Activated T-cell treated with anti-CD3 and anti-CD28 coated beads, Interleukin-2, amount 50 U/mL, for 4 hours (primary cell): ENCODE measurements at places on chromosomes 7 and 10. TPM values are rescaled to one million over a fixed set of nuclear protein-coding genes. Genes with fewer than 3 reads are reported as not detected.

DNA sequence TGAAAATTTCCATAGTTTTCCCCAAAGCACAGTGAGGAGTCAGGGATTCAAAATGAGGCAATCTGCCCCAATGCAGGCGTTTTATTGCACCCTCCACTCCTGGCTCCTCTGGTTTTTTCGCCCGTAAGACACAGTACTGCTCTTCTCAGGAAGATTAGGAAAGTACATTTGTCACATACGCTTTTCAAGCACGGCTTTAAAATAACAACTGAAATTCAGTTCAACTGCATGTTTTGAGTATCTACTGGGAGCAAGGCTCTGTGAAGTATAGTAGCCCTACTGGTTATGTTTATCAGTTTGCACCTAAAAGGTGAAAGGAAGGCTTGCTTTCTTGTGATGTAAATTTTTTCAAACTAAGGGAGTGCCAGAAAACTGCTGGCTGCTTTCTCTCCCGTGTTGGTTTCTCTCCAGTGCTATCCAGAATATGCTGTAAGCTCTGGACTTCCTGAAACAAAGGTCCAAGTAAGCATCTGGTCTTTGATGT, 1.9 kb upstream of the SGMS1 start:
- DNase-seq, result no peak

GRCh38 chr7:108382932-108383331, 73.3 kb downstream of the NRCAM start:
- DNase-seq, result no peak

GRCh38 chr10:78737883-78738856, 330.6 kb upstream of the ZMIZ1 start:
- no peak for DNase-seq

GRCh38 chr7:115328018-115328417, 406.1 kb downstream of the MDFIC start:
- no peak for DNase-seq

DNA sequence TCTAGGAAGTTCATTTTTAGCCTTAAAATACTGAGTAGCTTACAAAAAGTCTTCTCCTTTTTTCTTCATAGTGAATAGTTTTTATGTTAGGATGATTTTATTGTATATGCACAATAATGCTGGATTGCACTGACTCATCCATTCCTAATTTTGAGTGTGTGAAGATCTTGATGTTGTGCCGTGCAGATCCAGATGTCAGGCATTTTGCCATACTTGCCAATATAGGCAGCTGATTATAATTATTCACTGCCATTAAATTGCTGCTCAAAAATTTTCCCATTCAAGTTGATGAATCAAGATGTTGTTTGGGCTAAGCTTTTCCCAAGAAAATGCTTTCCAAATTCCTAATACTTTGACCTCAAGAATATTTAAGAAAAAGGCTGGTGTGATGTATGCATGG, 218.3 kb downstream of the AHR start:
- DNase-seq, result no peak

The ST8SIA6 gene
- not detected for total RNA-seq

DNA sequence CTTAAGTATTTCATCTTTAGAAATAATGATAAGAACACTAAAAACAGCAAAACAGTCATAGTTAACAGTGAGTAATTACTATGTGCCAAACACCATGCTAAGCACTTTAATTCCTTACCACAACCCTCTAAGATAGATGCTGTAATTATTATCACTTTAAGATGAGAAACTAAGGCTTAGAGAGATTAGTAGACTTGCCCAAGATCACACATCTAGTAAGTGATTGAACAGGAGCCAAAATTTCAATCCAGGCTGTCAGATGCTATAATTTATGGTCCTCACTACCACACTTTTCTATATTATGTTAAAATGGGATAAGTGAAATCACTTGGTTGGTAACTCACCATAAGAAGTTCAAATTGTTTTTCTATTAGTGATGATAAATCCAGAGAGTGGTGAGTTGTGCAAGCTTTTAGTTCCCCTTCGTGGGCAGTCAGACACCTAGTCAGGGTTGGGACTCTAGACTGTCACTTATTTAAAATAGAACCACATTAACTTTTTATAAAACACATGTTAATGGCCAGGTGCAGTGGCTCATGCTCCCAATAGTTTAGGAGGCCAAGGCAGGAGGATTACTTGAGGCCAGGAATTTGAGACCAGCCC, 85.9 kb upstream of the GATA3 start:
- DNase-seq, result no peak

- DNase-seq, result no peak
Observed at GRCh38 chr10:21057989-21058388, 160.9 kb upstream of the NEBL start.

The CFAP58 gene
- total RNA-seq, result not detected

GRCh38 chr10:13489035-13489599, 39.7 kb downstream of the BEND7 start:
- no peak for DNase-seq

The ZPBP gene
- total RNA-seq, result not detected

DNA sequence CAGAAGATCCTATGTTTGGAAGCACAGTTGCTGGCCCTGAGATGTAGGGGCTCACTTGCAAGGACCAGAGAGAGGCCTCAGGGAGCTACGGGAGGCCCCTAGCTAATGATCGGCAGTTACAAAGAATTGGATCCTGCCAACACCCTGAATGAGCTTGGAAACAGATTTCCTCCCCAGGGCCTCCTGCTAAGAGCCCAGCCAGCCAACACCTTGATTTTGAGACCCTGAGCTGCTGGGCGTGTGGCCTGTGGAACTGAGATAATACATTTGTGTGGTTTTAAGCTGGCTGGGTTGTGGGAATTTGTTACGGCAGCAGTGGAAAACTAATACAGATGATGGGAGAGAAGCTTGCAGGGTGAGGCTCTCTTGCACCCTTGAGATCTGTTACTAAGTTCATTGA, 3.9 kb downstream of the DOCK1 start:
- DNase-seq, result no peak

The MAD1L1 gene
- 55.8 TPM for total RNA-seq

DNA sequence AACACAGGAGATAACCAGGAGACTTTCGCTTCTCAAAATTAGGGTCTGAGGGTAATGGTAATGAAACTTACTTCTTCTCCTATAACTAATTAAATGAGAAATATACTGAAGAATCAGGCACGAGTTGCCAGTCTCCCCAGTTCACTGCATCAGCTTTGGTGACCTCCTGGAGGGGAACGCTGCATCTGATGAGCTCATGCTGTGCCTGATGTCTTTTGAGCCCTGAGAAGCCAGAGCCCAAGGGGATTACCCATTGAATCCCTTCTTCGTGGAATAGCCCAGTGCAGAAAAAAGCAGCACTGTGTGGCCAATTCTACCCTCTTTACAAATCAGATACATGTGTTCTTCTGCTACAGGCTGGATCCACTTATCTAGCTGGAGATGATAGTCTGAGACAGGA, 45.1 kb downstream of the CYP2C9 start:
- no peak for DNase-seq

DNA sequence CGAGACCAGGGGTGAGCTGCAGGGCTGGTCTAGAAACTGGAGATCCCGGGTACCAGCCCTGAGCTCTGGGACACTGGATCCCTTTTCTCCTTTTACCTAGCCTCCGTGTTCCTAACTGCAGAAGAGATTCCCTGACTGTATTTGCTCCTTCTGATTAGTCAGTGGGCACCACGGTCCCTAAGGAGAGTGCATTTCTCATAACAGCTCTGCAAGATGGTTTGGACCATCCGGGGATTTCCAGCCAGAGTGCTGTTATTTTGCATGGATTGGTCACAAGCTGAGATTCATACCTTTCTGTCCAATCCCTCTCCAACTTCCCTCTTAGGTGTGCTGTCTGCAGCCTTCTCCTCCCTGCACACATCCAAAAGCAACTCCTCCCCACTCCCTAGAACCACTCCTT, 122.6 kb downstream of the MYL10 start:
- DNase-seq, result no peak

GRCh38 chr10:70459061-70459773, 17.7 kb upstream of the NODAL start:
- no peak for DNase-seq

The UNCX gene
- not detected for total RNA-seq

DNA sequence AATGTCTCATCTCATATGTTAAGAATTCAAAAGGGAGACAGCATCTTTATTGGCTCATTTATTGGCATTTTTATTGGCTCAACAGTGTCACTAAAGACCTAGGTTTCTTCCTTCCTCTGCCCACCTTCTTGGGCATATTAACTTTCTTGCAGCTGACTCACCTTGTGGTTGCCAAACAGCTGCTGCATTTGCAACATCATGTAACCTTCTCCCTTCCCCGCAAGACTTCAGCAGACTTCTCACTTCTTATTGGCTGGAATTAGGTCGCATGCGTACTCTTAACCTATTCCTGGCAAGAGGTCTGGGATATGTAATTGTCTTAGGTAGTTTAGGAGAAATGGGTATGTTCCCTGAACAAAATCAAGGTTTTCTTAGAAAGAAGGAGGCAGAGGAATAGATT, 263.2 kb downstream of the POU6F2 start:
- no peak for DNase-seq

The MKI67 gene
- 5.4 TPM for total RNA-seq

GRCh38 chr10:629186-629998, 60.1 kb downstream of the DIP2C start:
- no peak for DNase-seq

- DNase-seq, result no peak
Observed at GRCh38 chr7:110960811-110961210, 130.1 kb upstream of the LRRN3 start.

GRCh38 chr7:26397796-26398426, 106.2 kb downstream of the SNX10 start:
- DNase-seq, result no peak

DNA sequence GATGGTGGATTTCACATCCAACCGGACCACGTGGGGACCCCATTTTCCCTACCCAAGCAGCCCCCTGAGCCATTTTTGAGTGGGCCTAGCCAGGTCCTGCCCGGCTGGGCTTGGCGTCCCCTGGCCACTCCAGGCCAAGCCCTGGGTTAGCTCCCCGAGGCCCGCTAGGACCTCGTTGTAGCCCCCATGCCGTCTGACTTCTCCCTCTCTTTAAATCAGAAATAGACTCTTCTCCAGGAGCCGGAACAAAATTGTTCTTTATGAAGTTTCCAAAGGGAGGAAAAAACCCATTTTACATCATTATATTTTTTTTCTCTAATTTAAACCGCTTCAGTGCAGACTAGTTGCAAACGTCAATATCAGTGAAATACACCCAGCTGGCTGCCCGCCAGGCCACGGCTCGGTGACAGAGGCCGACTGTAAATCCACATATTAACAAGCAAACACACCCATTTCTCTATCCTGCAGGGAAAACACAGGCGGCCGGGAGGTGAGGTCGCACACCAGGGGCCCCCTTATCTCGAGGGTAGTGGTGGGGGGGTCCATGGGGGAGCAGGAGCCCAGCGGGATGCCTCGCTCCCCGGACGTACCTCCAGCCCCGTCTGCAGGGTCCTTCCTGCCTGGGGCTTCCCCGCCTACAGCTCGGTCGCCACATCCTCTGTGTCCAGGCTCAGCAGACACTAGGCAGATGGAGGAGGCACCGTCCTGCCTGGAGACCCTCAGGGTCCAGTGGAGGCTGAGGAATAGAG, 72.7 kb downstream of the ELFN1 start:
- no peak for DNase-seq
